Stimulated activated CD4-positive, alpha-beta T cell treated with anti-CD3 and anti-CD28 coated beads, Interleukin-4, amount 100 ng/mL, for 24 hours (primary cell): ENCODE measurements at places on chromosomes 12 and 14.

DNA sequence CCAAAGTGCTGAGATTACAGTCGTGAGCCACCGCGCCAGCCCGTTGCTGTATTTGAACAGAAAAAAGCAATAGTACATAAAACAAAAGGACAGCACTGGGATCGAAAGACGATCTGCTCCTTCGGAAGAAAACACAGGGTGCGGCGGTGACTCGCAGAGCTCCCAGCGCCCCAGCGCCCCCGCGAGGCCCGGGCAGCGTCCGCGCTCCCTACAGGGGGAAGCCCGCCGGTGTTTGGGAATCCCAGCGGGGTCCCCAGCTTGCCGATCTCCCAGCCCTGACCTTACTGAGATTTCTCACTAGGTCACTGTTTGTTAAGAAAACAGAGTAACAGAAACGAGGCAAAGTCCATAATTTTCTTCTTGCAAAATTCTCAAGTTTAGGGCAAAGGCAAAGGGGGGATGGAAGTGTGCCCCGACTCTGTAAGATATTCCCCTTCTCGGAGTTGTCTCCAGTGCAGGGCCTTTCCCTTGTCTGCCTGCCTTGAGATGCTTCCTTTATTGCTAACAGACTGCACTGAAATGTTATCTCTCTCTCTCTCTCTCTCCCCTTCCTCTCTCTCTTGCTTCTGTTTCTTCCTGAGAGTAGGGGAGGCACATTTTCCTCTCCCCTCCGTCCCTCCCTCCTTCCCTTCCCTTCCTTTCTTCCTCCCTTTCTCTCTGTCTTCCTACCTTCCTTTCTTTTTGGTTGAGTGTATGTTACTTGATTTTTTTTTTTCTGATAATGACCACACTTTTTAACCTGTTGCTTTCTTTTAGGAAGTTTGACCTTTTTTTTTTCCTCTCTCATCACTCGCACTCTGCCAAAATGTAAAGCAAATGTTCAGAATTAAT is 91.9 kb downstream of the TMEM30B start:
- DNase-seq = peak; percentile 14

DNA sequence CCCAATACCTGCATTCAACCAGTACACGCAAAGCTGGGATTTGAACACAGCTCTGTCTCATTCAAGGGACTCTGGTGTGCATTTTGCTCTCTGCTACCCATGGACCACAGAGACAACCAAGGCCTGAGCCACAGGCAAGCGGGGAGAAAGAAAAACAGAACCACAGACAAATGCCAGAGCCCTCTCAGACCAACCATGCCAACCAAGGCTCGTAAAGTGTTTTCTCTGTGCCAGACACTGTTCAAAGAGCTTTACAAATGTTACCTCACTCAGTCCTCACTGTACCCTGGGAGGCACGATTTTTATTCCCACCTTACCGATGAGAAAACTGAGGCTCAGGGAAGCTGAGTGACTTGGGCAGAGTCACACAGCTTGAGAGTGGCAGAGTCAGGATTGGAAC is 32.4 kb upstream of the EML1 start:
- no peak for DNase-seq

DNA sequence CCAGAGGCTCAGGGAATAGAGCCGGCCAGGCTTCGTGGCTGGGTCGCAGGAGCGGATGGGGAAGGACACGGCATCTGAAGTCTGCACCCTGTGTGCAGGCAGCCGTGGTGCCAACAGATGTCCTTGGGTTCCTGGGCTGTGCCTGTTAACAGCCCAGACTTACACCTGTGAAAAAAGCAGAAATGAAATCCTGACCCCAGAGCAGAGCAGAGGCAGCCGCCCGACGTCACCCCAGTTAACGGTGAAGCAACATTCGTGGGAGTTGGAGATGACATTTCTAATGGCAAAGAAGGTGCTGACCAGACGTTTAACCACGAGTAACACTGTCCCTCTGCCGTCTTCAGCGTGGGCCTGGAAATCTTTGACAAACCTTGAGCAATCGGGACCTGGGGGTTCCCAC is 200.3 kb upstream of the DIO3 start:
- no peak for DNase-seq

GRCh38 chr12:68641138-68641537 is 30.4 kb downstream of the RAP1B start:
- peak; percentile 68 for DNase-seq

DNA sequence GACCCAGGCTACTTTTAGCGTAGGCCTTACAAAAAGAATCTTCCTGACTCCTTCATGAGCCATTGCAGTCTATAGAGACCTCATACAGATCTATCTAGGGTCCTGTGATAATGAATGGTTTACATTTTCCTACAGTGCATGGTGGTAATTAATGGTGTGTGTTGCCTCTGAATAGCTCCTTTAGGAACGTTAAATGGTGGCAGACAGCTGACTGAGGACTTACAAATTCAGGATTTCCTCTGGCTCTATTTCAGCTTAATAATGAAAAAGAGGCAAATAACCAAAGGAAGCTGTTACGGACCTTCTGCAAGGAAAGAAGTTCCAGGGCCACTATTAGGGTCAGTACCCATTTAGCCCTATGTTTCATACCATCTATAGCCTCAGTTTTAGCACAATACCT is 5.1 kb downstream of the IKBIP start:
- no peak for DNase-seq

DNA sequence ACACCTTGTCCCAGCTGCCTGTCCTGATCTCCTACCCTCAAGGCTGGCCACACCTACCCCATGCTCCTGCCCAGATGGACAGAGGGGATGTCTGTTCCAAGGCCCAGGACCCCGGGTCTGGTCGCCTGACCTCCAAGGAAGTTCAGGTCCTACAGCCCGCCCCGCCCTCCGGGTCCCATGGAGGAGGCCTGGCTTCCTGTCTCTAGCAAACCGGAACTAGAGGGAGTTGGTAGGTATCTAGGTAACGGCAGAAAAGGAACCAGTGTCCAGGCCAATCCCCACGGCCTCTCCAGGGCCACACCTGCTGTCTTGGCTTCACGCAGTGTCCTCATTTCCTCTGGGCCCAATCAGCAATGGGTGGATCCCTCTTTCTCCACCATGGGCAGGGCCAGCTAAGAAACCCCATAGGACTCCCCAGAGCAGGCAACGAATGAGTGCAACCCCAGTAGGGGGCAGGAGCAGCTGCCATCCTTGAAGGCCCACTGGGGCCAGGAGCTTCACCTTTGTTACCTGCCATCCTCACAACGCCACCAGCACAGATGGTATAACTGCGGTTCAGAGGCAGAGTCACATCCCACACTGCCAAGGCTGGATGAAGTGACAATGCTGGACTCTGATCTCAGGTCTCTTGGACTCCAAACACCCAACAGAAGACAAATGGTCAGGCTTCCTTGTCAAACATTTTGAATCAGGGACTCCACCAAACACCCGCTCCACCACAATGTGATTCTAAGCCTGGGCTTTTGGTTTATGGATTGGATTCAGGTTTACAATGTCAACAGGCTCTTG is 25.1 kb upstream of the RPLP0 start:
- DNase-seq = no peak

GRCh38 chr14:24106672-24107271 is 7.8 kb upstream of the DCAF11 start:
- DNase-seq = no peak

DNA sequence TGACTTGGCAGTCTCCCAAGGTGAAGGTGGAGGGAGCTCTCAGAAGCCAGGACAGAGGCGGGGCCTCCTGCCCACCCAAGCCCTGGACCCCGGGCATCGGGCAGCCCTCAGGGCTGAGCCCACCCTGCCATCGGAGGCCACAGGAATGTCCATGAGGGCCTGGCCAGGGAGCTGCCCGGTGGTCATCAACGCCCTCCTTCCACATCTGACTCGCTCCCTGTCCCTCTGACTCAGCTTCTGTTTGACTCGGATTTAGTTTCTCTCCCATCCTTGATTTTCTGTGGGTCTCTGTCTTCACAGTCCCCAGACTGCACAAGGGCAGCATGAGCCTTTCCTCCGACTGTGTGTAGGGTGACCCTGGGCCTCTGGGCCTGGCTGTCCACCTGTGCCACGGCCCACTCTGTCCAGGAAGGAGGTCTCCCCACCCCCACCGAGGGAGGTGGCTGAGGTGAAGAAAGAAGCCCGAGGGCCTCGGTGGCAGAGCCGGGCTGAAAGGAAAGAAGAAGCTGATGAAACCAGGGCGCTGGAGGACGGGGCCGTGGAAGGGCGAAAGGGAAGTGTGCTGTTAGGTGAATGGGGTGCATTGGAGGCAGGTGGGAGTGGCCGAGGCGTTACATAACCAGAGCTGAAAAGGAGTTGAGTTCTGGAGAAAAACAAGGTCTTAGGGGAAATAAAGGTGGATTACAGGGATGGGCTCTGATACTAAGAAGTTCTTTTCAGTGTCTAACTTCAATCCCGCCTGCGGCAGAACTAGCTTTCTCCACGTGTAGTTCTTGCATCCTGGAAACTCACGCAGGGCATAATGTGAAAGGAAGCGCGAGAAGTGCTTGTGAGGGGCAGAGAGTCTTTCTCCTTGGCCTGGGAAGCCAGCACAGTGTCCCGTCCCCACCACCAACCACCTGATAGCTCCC is 16.7 kb upstream of the TMEM106C start:
- no peak for DNase-seq

DNA sequence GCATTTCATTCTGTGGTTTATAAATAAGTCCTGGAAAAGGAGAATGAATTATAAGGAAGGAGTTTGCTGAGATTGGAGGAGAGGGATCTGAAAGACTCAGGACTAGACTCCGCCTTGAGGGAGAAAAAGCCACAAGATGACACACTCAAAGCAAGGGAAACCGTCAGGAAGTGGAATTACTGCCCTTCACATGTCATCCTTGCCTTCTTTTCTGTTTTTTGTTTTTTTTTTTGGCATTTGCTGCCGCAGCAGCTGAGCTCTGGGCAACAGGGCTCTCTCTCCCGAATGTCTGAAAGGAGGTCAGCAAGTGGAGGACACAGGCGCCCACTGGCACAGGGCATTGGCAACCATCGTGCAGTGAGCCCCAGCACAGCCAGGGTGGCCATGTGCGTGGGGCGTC is 344.9 kb downstream of the DPF3 start:
- no peak for DNase-seq

GRCh38 chr12:123490089-123490488 is 32.1 kb downstream of the SNRNP35 start:
- no peak for DNase-seq

GRCh38 chr12:38152816-38153736 is 163.5 kb upstream of the ALG10B start:
- no peak for DNase-seq

GRCh38 chr12:27951898-27952297 is 20.6 kb downstream of the PTHLH start:
- no peak for DNase-seq

DNA sequence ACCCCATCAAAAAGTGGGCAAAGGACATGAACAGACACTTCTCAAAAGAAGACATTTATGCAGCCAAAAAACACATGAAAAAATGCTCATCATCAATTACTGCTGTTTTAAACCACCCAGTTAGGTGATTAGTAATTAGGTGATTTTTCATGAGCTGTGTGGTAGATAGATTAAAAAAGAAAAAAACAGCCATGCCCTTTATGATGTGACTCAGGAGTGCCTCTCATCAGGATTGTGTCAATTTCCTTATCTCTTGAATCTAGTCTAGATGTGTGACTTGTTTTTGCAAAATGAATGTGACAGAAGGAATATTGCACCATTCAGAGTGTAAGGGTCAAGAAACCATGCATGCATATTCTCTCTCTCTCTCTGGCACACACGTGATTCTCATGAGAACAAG is 5.7 kb downstream of the OR10A7 start:
- DNase-seq = no peak

GRCh38 chr12:16417058-16417457 is 69.6 kb downstream of the MGST1 start:
- DNase-seq = no peak

- DNase-seq = no peak
These were observed 124.5 kb downstream of the BTG1 start for GRCh38 chr12:92020983-92021665.

DNA sequence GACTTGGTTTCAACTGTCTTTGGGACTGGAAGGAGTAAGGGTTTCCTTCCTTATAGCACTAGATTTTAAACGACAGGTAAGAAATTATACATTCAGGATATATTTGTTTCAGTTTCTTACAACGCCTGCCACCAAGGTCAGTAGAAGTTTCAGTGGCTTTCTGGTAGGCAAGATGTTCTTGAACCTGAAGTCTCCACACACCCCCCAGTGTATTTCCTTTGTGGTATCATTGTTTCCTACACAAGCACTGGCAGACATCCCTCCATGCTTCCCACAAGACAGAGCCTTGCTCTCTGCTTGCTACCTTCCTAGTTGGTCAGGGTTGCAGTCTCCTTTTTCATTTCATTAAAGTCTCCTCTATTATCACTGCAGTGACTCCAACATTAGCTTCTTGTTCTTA is 283.1 kb downstream of the FLRT2 start:
- no peak for DNase-seq

GRCh38 chr12:4112290-4112689 is 161.3 kb upstream of the CCND2 start:
- peak; percentile 42 for DNase-seq

- no peak for DNase-seq
These were observed 107.9 kb downstream of the AKAP6 start for GRCh38 chr14:32436993-32437392.

DNA sequence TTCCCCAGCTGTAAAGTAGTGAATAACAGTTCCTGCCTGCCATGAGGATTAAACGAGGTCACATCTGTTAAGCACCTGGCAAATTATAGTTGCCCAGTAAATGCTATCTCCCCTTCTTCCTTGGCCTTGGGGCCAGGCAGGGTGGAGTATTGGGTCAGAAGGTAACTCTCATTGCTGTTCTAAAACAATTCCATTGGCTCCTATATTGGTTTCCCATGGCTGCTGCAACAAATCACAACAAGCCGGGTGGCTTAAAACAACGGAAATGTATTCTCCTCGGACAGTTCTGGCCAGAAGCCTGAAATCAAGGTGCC is 31.9 kb downstream of the MMAB start:
- no peak for DNase-seq

- DNase-seq = no peak
These were observed 542.0 kb downstream of the SNAPC1 start for GRCh38 chr14:62304257-62304656.

GRCh38 chr12:44389896-44390295 is 486.2 kb downstream of the NELL2 start:
- no peak for DNase-seq

DNA sequence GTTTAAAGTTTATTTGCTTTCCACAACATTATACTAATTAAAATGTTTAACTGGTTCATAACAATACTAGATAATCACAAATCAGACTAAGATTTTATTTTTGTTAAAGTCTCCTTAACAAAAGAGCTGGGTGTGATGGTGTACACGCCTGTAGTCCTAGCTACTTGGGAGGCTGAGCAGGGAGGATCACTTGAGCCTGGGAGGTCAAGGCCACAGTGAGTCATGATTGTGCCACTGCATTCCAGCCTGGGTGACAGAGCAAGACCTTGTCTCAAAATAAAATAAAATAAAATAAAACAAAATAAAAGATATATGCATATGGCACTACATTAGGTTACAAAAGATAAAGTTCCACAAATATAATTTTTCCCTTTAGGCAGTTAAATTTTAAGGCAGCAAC is 5.6 kb downstream of the MIS18BP1 start:
- DNase-seq = no peak
